Hematopoietic multipotent progenitor cell treated with erythropoietin and hydrocortisone succinate and interleukin-3 and kit ligand, for 8 days (in vitro differentiated cells): ENCODE measurements at places on chromosomes 5 and 9.
A peak's percentile ranks its signal among the peaks of the same experiment; 100 is the strongest.

DNA sequence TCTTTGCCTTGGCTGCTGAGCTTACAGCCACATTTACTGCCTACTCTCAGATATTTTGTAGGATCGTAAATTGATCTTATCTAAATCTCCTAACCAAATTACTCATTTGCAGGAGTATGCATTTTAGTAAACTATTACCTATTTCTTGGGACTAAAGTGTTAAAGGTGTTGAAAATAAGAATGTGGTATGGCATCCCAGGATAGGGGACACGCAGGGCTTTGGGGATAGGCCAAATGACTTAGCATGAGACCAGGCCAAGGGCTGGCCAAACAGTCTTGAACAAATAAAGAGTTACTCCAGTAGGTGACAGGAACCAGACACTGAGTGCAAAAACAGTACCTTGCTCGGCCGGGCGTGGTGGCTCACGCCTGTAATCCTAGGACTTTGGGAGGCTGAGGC, 25.1 kb downstream of the TBC1D2 start:
- DNase-seq, result no peak

DNA sequence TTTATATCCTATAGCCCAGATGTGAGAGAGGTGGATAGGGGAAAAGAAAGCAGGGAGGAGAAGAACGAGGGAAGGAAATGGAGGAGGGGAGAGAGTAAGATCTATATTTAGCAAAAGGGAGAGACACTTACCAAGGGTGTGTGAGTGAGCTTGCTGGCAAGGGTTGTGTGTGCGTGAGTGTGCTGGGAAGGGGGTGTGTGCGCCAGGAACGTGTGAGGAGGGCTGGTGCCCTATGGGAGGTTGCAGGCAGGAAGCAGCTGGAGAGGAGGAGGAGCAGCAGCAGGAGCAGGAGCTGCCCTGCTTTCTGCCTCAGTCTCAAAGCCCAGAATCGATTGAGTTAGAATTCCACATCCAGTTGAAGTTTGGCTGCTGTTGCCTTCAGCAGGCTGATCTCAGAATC, 148.3 kb upstream of the RUSC2 start:
- DNase-seq, result no peak

DNA sequence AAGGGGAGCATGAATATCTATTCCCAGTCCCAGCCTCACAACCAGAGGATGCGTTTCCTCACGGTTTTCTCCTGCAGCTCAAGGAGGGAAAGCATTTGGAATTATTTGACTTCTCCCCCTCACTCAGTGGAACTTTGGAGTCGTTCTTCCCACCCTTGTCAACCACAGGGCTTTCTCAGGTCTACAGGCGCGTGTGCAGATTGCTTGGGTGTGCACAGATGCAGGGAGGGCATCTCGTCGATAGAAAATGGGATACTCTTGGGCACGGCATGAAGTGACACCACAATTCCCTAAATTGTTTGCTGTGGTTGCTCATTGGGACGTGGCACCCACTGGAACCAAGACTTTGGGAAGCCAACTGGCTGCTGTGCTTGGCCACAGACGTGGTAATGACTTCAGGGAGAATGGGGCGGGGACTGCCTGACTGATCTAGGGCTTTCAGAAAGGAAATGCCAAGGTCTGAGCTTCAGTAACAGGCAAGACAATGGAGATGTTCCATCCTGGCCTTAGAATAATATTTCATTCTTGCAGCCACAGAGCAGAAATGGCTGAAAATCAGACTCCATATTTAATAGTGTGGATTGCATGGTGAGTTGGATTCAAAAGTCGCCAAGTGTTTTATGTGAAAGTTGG, 12.2 kb upstream of the OBP2B start:
- DNase-seq, result no peak

DNA sequence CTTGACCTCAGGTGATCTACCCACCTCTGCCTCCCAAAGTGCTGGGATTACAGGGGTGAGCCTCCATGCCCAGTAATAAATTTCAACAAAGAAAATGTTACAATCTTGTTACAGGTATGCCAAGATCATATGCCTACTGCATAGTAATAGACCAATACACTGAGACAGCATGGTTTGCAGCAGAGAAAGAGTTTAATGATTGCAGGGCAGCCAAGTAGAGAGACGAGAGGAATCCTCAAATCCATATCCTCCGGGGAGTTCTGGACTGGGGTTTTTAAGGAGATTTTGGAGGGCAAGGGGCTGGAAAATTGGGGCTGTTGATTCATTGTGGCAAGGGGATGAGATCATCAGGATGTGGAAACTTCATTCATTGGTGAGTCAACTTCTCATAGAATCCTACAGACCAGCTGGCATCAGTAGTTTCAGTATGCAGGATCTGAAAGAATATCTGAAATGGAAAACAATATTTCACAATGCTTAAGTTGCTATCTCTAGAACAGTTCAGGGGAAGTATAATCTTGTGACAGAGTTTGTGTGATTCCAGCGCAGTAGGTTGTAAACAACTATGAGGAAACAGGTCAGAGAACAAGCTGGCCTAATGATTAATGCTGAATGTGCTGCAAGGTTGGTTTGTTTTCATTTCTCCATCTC, 14.8 kb upstream of the TUT7 start:
- DNase-seq, result no peak

- no peak for DNase-seq
These were observed 24.4 kb upstream of the HMCN2 start for GRCh38 chr9:130241198-130241535.

DNA sequence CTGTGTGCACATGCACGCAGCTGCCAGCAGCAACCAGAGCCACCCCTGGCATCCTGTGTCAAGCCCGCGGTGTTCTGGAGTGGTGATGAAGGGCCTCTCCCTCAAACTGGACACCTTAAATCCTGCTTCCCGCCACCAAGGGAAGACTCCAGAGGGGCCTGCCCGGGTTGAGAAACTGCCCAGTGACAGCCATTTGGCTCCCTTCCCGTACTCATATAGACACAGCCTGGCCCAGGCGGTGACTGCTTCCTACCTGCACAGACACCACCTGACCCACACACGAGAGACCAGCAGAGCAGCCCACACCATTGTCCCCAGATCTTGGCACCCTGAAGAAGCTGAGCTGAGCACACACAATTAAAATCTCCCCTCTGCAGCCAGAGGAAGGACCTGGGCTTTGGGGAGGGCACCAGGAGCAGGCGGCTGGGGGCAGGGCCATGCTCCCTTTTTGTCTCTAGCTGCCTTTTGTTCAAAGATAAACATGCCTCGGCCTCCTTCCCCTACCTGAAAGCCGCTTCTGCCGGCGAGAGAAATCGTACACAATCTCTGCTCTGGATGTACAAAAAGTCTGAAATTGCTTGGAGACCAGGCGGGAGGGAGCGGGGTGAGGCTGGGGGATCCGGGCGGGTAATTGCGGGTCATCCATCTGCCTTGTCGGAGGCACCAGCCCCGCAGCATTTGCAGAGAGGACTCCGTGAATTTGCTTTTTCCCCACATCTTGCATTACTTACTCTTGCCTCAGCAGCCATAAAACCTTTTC, 78.4 kb downstream of the TSPAN17 start:
- DNase-seq, result no peak

DNA sequence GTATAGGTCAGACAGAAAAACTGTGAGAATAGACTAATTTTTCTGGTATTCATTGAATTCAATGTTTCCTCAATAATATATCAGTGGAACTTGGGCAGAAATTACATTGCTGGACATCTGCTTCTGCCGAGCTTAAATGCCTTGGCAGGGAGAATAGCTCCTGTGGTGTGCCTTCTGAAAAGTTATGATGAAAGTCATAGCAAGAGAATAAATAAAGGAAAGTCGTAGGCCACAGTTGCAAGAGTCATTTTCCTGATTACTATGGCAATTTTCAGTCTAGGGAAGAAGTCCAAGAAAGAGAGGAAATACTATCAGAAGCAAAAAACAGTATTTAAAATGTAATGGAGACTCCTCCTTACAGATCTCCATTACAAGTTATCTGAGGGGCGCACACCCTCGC, 1596.1 kb upstream of the WWC1 start:
- DNase-seq, result no peak

DNA sequence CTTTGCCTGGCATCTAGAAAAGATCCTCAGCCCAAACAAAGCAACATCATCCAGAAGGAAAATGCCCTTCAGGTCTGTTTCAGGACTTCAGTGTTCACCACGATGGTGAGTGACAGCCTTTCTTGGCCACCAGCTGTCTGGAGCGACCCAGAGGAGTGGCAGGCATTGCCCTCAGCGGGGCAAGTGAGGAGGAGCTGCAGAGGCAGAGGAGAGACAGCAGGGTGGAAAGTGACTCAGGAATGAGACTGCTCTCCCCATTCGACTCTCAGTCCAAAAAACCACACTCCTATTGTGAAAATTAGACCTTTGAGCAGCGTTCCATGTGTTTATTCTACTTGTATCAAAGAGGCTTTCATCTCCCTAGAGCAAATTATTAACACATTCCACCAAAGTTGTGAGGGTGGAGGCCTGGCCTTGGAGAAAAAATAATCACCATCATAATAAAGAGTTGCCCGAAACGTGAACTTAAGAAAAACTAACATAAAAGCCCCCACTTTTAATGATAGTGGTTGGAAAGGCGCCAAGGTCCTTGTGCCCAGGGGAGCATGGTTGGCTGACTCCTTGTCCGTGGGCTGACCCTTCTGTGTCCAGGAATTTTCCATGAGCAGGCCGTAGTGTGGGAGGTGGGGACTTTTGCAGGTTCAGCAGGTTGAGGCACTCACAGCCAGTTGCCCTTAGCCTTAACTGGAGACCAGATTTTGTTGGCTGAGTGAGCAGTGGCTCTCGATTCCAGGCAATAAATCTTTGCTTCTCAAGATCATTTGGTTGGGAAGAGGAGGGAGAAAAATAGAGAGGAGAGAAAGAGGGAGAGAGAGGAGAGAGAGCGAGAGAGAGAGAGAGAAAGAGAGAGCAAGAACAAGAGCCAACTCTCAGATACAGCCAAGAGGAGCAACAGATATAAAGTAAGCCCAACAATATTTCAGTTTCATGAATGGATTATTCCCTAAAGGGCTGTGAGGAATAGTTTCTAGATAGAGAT, 125.9 kb upstream of the ANKRD55 start:
- no peak for DNase-seq

DNA sequence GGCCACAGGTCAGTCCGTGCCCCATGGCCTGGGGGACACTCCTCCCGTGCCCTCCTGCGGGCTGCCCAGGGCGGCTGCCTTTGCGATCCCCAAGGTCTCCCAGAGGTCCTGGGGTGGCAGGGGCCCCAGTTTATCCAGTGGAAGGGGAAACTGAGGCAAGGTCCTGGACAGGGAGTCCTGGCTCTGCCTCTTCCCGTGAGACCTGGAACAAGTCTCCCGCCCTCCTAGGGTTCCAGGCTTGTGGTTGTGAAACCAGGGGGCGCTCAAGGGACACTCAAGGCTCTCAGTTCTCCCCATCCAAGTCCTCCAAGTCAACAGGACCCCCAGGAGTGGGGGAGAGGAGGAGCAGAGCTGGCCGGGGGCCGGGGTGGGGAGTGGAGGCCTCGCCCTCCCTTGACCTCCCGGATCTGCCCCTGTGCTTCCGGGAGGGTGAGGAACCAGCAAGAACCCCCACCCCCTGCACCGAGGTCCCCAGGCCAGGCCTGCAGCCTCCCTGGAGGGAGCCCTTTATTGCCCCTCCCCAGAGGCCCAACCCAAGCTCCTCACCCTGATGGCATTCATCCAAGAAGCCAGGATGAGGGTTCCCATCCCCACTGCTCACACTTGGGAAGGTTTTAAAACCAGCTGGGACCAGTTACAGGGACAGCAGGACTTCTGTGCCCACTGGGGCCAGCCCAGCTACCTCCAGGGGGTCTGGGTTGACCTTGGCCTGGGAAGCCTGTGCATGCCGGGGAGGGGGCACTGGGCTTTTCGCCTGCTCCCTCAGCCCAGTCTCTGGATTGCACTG, 24.7 kb upstream of the TMEM250 start:
- DNase-seq, result peak; percentile 47

DNA sequence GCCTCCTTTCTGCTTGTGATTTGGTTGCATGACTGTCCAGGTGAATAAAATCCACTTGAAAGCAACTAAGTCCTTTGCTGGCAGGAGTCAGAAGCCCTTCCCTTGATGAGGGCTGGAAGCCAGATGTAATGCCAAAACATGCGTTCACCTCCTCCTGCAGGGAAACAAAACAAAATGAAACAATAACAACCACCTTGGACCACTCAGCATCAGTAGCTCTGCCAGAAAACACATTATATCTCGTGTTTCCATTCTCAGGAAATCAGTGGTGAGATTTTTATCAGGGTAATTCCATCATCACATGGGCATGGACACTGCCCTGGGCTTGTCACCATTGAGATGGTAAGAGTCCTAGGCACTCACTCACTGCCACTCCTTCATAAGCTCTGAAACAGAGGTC, 350.3 kb upstream of the ACTBL2 start:
- DNase-seq, result no peak

DNA sequence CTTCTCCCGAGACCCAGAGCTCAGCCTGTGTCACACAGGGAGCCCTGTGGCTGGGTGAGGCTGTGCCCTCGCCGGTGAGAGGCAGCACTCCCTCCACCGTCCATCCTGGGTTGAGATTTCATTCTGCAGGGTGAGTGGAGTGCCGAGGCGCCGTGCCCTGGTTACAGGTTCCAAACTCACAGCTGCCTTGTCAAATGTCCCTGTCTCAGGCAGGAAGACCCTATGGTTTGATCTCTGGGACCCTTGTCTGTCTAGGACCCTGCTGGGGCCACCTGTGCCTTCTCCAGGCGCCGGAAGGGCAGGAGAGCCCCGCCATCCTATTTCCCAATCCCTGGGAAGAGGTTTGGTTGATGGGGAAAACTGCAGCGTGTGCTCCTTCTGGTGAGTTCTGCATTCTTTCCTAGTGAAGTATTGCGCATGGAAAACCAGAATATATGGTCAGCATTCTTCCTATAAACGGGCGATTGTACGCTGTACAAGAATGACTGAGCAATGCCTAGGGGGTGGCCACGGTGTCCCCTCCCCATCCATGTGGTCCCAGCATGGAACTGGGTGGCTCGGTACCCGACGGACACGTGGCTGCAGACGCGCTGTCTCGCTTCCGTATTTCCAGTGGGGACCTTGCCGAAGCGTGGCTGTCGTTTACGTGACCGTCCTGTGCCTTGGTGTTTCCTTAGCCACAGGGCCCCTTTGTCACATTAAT, 95.9 kb upstream of the COL5A1 start:
- DNase-seq, result no peak

DNA sequence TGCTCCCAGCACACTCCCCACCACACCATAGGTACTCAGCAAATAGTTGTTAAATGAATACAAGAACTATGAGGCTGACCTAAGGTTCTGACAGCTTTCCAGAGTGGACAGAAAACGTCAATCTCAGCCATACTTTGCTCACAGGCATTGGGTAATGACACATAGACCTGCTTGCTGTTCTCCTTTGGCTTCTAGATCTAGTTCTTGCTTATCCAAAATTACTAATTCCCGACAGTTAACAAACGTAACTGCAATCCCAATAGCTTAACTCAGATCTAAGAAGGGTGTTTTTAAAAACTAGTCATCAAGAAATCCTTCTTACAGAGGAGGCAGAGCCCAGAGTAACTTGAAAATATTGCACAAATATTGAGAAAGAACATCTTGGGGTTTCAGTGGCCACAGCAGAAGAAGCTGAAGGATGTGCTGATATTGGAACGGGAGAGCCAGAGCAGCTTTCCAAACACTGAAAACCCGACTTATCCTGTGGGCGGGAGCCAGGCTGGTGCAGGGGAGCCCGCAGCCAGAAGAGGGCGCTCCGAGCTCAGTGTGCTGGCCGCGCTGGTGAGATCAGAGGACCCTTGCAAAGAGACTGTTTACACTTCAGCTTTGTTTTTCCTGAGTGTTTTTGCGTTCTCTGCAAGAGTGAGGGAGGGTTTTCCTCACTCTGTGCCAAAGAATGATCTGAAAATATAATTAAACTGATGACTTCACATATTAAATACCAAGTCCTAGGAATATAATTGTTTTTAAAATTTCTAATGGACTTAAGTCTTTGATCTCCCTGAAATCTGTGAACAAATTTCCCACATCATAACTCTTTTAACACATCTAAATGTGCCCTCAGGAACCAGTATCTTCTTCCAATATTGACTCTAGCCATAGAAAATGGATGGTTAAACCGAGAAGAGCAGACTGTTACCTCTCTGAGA, 30.3 kb downstream of the FGF1 start:
- DNase-seq, result peak; percentile 51
